Stimulated activated CD8-positive, alpha-beta memory T cell treated with anti-CD3 and anti-CD28 coated beads, Interleukin-15, amount 100 ng/mL, for 1 hour (primary cell): ENCODE measurements at places on chromosomes 6 and 20.

DNA sequence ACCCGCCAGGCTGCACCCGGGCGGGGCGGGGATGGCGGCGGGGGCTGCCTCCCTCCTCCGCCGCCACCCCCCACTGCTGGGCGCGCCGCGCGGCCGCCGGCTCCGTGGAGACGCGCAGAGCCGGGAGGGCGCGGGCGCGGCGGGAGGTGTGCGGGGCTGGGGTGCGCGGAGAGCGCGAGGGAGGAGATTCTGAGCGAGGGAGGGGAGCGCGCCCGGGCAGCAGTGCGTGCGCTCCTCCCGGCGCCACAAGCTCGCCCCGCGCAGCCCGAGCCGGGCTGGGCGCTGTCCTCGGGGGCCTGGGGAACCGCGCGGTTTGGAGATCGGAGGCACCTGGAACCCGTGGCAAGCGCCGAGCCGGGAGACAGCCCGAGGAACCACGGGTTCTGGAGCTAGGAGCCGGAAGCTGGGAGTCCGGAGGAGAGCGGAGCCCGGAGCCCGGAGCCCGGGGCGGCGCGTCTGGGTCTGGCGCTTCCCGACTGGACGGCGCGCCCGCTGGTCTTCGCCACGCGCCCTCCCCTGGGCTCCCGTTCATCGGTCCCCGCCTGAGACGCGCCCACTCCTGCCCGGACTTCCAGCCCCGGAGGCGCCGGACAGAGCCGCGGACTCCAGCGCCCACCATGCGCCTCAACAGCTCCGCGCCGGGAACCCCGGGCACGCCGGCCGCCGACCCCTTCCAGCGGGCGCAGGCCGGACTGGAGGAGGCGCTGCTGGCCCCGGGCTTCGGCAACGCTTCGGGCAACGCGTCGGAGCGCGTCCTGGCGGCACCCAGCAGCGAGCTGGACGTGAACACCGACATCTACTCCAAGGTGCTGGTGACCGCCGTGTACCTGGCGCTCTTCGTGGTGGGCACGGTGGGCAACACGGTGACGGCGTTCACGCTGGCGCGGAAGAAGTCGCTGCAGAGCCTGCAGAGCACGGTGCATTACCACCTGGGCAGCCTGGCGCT, at the start of gene NTSR1:
Gene NTSR1 (plus strand): TSS at position 246 of the 946 bp plus-strand sequence. CDS start 372 bp downstream, at position 618.
- DNase-seq = no peak

DNA sequence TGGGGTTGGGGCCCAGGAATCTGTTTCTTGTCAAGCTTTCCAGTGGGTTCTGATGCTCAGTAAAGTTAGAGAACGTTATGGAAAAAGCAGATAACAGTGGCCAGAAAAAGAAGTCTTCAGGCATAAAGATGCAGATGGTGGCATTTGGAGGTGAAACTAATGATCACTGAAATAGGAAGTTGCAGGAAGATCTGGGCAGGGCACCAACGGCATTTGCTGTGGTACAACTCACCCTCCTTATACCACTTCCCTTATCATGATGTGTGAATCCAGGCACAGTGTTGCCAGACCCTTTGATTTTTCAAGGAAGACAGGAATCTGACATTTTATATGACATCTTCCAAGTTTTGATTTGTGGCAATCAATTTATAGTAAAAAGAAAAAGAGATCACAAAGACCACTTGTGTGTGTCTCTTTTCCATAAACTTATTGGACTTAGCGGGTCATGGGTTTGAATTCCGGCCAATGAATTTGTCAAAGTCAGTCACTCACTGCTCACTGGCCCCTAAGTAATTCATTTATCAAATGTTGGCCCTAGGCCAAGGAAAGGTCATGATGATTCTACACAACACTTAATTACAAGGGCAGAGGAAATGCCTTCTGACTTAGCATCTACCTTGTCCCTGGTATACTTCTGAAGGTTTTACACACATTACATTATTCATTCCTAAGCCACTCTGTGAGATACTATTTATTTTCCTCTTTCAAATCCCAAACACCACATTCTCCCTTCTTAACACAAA, 37.6 kb downstream of the LAMP5 start:
- no peak for DNase-seq

GRCh38 chr20:45433316-45433715, 17.4 kb downstream of the PIGT start:
- DNase-seq = no peak

GRCh38 chr6:110482774-110483400, 6.5 kb upstream of the SLC22A16 start:
- DNase-seq = no peak

DNA sequence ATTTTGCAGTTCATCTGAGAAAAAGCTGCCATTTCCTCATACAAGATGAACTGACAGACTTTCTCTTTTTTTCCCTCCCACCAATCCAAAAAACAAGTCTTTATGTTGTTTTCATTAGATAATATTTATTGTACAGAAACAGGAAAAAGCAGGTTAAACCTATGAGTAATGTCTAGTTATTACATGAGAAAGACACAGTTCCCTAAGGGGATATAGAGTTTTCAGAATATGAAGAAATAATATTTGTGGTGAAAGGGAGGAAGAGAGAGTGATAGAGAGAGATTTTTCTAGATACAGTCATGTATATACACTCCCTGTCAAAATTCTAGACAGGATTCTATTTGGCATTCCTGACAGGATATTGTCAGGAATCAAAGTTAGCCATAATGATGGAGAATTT, 392.4 kb downstream of the BMP2 start:
- no peak for DNase-seq

- DNase-seq = no peak
Measured at GRCh38 chr6:89360415-89360999, 8.0 kb upstream of the UBE2J1 start.

GRCh38 chr20:32162351-32162750, 45.2 kb downstream of the PLAGL2 start:
- no peak for DNase-seq

GRCh38 chr20:48877304-48877703, 44.2 kb upstream of the ARFGEF2 start:
- no peak for DNase-seq

- DNase-seq = no peak
Measured at GRCh38 chr6:82078286-82078908, 169.1 kb downstream of the IBTK start.

DNA sequence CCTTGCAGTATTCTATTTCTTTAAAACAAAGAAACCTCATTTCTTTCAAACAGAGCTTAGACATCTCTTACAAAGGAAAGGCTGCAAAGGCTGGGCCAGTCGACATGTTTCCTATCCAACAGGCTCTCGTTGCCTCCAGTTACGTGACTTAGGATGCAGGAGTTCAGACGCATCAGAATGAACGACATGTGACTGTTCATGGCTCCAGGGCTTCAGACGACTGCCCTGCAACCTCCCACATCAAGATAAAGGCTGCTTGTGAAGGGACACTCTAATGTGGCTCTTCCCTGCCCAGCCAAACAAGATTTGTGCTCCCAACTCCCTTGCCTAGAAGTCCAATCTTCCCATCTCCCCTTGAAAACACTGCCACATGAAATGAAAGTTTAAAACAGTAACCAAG, 14.3 kb upstream of the NEDD9 start:
- DNase-seq = no peak

GRCh38 chr6:168641446-168641845, 200.5 kb downstream of the SMOC2 start:
- no peak for DNase-seq

DNA sequence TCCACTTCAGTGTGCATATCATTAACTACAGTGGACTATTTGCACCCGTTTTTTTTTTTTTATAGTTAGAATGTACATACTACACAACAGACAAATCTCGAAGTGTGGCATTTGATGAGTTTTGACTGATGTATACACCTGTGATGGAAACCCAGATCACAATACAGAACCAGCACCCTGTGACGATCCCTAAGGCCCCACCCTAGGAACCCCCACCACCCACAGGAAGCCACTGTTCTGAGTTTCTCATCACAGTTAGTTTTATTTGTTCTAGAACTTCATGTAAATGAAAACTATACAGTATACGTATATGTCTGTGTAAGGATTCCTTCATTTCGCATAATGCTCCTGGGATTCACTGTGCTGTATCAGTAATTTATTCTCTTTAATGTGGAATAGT, 102.8 kb downstream of the IRF4 start:
- no peak for DNase-seq

- no peak for DNase-seq
Measured at GRCh38 chr6:3541006-3541585, 84.2 kb upstream of the SLC22A23 start.

- DNase-seq = no peak
Measured at GRCh38 chr6:15947923-15948322, 181.0 kb upstream of the MYLIP start.

DNA sequence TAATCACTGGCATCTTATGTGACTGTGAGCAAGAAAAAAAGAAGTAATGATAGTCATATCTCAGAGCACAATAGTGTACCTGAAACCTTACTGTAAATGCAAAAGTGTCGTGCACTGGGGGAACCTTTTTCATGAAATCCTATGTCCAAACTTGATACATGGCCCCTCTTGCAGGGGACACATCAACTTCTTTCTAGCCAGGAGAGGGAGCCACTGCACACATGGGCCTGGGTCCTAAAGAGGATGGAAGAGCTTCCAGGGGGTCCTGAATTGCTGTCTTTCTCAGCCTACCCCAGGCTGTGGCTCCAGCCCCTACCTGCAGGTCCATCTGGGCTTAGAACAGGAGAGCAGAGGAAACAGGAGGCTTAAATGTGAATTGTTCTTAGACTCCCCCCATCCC, 165.7 kb downstream of the SOD2 start:
- DNase-seq = no peak

DNA sequence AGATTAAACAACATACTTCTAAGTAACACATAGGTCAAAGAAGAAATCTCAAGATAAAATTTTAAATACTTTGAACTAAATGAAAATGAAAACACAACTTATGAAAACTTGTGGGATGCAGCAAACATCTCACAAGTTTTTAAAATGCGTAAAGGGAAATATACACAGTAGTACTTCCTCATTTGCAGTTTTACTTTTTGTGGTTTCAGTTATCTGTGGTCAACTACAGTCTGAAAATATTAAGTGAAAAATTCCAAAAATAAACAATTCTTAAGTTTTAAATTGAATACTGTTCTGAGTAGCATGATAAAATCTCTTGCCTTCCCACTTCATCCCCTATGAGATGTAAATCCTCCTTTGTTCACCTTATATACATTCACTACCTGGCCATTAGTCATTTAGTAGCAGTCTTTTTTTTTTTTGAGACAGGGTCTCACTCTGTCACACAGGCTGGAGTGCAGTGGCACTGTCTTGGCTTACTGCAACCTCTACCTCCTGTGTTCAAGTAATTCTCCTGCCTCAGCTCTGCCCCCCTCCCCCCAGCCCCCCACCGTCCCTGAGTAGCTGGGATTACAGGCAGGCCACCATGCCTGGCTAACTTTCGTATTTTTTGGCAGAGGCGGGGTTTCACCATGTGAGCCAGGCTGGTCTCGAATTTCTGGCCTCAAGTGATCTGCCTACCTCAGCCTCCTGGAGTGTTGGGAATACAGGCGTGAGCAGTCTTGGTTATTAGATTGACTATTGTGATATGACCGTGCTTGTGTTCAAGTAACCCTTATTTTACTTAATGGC, 154.6 kb upstream of the AHI1 start:
- DNase-seq = no peak

DNA sequence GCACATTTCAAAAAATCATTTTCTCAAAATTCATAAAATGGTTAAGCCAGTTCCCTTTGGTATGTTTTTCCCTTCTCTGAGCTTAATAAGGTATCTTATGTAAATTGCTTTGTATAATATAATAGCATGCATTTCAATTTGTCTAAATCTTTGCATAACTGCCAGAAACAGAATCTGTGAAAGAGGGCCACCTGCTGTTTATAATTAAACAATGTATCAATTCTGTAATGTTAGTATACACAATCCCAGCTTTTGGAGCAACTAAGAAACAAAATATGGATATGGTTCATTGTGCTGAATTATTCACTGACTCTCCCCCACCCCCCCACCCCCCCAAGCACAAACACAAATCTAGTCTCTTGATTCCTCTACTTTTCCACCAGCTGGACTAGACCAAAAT, 54.8 kb downstream of the GPX5 start:
- no peak for DNase-seq

DNA sequence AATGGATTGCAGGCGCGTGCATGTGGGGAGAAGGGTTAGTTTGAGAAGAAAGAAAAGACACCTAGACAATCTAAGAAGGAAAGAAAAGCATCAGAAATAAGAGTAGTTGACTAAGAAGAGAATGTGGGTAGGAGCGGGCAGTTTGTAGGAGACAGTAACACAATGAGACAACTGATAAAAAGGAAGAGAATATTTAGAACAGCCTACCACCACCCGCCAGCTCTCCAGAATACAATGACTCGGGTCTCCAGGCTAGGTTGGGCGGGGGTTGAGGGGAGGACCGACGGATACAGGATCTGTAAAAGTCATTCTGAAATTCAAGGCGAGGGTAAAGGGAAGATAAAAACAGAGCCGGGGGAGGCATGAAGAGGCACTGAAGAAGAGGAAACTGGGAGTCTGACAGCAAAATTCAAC, 712 bp downstream of the ABHD16A start:
- DNase-seq = no peak

DNA sequence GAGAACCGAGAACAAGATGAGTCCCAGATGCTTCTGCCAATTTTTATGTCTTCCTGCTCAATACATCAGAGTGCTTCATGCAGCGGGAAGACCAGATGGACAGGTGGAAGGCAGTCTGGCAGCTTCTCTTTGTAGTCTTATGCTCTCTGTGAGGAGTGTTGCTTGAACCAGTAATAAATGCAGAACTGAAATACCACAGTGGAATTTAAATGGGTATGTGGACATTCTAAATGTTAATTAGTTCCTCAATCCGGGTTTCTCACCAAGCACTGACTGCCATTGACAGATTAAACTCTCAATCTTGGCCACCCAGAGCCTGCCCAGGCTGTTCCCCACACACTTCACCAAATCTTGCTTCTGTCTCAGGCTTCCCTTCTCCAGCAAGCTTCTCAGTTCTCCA, 695.5 kb upstream of the CHD6 start:
- no peak for DNase-seq

DNA sequence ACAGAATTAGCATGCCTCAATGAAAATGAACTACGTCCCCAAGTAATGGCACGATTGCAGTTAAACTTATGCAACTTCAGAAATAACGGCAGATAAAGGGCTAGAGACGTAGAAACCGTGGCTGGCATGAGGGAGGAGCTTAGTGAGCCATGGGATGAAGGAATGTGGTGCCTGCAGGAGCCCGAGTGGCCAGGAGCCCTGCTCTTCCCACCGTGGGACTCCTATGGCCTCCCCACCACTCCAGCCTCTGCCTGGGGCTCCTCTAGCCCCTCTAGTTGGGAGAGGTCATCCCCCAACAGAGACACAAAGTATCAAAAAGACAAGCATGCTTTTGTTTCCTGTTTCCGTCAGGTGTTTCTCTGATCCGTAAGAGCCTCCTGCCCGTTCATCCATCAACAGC, 75.1 kb upstream of the BHLHE23 start:
- no peak for DNase-seq

GRCh38 chr6:150253489-150253888, 110.6 kb downstream of the PPP1R14C start:
- DNase-seq = no peak

- DNase-seq = no peak
Measured at GRCh38 chr6:133097208-133097607, 143.9 kb upstream of the EYA4 start.
